ENCODE measurements at places on chromosomes 2 and 18.

DNA sequence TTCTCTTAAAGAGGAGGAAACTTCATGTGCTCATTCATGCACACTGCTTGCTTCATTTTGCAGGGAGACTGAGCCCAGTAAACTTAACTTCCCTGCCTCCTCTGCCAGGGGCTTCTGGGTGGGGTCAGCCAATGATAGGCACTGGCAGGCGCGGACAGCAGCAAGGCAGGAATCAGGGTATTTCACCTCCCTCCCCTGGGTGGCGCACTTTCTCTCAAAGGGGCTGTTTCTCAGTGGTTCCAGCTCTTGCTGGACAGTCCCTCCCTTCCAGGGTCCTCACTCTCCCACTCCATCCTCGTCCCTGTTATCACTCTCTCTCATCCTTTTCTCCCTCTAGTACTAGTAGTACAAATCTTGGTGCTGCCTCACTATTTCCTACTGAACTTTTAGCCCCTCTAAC lies 320.5 kb upstream of the ZNF521 start:
- DNase-seq = no peak

- DNase-seq = no peak
Observed at GRCh38 chr2:46157072-46157965, 139.9 kb upstream of the EPAS1 start.

DNA sequence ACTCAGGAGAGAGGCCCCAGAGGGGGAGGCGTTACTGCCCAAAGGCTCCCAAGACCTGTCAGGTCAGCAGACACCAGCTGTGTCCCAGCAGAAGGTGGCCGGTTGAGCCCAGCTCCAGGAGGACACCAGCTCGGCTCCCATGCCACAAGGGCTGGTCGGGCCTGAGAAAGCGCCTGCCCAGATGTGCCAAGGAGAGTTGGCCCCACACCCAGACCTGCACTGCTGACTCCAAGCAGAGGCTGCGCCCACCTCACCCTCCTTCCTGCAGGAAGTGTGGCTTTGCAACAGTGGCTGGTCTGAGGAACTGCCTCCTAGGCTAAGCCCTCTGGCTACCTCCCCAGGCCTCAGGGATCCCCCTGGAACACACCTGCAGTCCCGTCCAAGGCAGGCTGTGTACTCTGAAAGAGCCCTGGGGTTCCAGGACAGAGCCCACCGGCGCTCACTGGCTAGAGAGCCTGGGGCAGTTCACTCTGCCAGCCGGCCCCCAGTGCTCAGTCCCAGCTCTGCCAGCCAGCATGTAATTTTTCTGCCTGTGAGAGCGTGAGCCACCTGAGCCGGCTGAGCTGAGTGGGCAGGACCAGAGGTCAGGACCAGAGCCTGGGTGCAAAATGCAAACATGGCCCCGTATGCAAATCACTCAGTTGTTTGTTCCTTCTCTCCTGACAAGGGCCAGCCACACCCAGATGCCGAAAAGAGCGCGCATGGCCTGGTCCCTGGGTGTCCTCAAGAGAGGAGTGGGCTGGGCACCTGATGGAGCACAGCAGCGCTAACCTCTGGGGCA lies 36.9 kb upstream of the PTMA start:
- no peak for DNase-seq

GRCh38 chr2:228600265-228600664 lies 418.8 kb upstream of the SPHKAP start:
- DNase-seq = no peak

DNA sequence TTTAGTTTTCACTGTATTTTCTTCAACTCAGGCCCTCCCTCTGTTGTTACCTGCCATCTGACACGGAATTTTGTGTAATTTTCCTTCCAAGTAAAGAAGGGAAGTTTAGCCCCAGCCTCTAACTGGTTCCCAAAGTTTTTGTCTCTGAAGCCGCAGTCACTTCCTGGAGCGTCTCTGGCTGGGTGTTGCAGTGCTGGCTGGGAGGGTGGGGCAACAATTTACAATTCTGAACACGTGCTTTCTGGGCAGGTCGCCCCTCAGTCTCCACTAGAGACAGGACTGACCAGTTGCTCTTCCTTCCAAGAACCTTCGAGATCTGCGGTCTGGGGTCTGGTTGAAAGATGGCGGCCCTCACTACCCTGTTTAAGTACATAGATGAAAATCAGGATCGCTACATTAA lies 3.5 kb downstream of the CNDP2 start:
- no peak for DNase-seq

DNA sequence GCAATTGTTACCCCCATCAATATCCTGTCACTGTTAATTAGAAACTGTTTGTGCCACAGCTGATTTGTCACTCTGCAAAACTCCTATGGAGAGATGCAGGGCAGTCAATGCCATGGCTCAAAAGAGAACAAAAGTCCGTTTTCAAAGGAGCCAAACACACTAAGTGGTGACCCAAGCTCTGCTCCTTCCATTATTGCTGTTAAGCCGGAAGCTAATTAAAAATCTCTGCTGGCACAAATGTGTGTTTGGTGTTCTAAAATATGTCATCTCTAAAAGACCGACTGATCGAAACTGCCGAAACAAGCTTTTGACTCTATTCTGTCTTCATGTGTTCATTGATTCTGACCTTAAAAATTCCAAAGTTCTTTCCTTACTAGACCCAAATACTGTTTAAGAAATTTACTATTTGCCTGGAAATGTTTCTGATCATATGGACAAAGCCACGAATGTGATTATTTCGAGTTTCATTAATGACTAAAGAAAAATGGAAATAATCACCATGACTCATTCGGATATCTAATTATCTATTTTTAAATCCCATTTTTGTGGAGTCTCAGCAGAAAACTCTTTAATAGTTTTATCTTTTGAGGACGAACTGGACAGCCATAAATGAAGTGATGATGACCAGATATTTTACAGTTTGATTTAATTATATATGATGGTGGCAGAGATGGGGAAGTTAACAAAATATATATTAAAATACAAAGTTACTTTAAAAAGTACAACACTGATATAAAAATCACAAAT lies 287.6 kb downstream of the SOCS6 start:
- DNase-seq = no peak

DNA sequence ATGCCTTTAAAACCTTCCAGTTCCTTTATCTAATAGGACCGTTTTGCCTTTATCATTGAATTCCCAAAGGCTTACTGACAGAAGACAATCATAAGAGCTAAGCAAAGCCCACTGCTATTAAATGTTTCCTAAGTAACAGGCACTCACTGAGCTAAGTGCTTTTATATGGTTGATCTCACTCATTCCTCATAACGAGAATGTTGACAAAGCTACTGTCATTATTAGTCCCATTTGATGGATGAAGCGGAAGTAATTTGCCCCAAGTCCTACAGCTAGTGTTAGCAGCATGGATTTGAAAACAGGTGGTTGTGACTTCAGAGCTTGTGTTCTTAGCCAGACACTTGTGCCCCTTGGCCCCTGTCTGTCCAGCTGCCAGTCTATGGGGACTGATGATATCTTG lies 134.8 kb upstream of the SERPINE2 start:
- DNase-seq = no peak

DNA sequence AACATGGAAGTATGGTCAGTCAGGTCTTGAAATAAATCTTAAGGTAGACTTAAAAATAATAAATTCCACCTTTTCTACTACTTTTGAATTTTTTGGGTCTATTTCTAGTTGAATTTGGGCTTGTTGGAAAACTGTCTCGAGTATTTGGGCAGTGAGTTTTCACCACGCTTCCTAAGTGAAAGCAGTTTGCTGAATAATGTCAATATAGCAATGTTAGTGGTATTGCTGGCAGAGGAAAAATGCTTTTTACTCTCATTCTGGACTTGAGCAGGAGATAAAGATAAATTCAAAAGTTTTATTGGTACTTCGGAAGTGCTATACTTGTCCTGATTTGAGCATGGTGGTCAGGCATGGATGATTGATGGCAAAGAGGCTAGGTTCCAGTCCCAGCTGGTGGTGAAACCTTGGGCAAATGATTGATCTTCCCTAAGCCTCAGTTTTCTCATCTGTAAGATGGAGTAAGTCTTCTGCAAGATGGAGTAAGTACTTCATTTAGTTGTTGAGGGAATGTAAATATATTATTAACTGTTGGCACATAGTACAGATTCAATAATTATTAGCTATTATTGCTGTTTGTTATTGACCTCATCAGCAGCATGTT lies 503.5 kb upstream of the ZEB2 start:
- peak; percentile 62 for DNase-seq

DNA sequence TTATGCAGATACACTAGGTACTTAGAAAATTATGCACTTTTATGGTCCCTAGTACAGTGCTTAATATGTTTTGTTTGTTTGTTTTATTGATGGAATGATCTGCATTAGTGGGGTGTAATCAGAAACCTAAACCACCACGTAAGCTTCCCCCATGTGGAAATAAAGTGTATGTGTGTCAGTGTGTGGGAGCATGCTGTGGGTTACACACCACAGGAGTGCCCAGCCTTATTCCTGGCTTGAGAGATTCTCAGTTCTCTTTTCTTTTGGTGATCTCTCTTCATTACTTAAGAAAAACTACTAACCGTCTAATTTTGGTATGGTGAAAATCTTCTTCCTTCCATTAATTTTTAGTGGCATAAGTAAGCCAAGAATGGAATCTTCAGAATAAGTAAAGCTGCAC lies 398.6 kb downstream of the DCDC2C start:
- DNase-seq = no peak

DNA sequence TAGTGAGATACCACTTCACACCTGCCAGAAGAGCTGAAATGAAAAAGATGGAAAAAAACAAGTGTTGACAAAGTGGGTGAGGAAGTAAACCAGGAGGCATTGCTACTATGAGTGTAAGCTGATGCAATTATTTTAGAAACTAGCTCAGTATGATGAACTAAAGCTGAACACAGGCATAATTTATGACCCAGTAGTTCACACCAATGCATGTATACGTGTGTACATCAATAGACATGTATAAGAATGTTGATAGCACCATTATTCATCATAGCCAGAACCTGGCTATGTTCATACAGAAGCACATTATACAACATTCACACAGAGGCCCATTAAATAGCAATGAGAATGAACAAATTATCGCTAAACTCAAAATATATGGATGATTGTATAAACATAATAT lies 83.1 kb upstream of the SPOPL start:
- no peak for DNase-seq

- no peak for DNase-seq
Observed at GRCh38 chr2:230164139-230164538, 55.6 kb downstream of the SP110 start.

DNA sequence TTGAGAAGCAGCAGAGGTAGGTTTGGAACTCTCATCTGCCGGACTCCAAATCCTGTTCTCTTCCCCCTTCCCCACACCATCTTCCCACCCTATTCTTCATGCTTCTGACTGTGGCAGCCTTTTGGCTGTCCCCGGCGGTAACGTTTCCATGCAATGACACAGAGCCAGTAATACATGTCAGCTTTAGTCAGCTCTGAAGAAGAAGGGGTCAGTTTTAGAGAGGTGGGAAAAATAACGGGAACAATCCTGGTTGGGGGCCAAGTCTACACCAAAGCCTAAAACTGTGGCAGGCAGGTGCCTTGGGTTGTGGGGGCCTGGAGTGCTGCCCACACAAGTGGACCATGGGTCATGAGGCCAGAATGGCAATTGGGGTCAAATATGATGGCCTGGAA lies 106.8 kb downstream of the LPIN1 start:
- DNase-seq = no peak

DNA sequence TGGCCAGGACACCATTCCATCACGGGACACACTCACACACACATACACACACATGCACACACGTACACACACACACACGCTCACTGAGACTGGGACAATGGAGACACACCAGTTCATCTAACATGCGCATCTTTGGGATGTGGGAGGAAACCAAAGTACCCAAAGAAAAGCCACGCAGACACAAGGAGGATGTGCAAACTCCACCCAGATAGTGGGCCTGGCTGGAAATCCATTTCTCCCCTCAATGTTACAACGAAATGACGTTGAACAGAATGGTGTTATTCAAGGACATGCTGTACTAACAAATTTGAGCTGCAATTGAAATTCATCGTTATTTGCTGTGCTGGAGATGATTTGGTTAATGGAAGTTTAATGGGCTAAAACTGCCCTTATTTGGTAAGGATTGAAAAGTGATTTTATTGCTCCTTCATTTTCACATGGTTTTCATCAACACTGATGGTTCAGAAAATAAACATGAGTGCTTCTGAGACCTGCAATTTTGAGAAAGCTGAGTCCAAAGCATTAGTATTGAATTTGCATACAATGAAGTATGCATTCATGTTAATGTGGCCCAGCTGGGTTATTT lies 110.0 kb downstream of the KCNE4 start:
- DNase-seq = no peak

- DNase-seq = no peak
Observed at GRCh38 chr2:124354466-124354865, 329.4 kb downstream of the CNTNAP5 start.

GRCh38 chr2:66481100-66481549 lies 46.2 kb downstream of the MEIS1 start:
- peak; percentile 19 for DNase-seq

DNA sequence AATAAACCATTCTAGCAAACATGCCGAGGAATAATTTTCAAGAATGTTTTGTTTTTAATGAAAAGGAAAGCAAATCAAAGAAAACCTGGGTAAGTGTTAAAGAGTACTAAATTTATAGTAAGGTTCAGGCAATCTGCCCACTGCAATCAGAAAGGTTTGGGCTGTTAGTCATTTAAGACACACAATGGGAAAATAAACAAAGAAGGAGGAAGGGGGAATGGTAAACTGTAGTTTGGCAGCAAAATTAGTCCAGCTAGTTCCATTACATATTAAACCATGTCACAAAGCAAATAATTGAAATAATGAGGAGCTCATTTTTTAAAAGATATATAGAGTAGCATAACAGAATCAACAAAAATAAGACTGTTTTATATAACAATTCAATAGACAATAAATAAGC lies 87.5 kb upstream of the COPS8 start:
- no peak for DNase-seq

DNA sequence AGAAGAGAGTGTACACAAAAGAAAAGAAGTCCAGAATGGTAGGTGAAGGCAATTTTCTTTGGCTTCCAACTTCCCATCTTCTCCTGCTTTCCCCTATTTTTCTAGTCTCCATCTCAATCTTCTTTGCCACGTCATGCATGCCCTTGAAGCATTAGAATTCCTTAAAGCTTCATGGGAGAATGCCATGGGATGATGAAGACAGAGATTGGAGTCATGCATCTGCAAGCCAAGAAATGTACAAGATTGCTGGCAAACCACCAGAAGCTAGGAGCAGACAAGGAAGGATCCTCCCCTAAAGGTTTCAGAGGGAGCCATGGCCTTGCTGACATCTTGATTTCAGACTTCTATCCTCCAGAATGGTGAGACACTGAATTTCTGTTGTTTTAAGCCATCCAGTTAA lies 305.9 kb downstream of the HRH4 start:
- DNase-seq = no peak

GRCh38 chr2:222440673-222441422 lies 16.5 kb downstream of the SGPP2 start:
- peak; percentile 33 for DNase-seq

GRCh38 chr18:25067275-25068025 lies 284.5 kb downstream of the ZNF521 start:
- DNase-seq = no peak

- no peak for DNase-seq
Observed at GRCh38 chr2:164515734-164516133, 105.5 kb downstream of the GRB14 start.

- no peak for DNase-seq
Observed at GRCh38 chr2:197813093-197813787, 8.8 kb downstream of the PLCL1 start.

- no peak for DNase-seq
Observed at GRCh38 chr2:109457366-109457765, 156.4 kb downstream of the SEPTIN10 start.

GRCh38 chr18:56789004-56789888 lies 138.1 kb downstream of the WDR7 start:
- no peak for DNase-seq

All from foreskin melanocyte (primary cell).